Daoy (cell line): ENCODE measurements at places on chromosomes 2 and 18. TPM values are rescaled to one million over a fixed set of nuclear protein-coding genes. Genes with fewer than 3 reads are reported as not detected.
A peak's percentile ranks its signal among the peaks of the same experiment; 100 is the strongest.

Gene KCNIP3
- 2.6 and 5.5 TPM in 2 replicates for total RNA-seq

Gene PLB1
- 0.83 and 0.86 TPM in 2 replicates for total RNA-seq

Gene RTP5
- not detected in 2 replicates for total RNA-seq

Gene SLC9A2
- total RNA-seq: 0.92 and 1.5 TPM in 2 replicates

- DNase-seq: no peak
Measured at GRCh38 chr2:10919410-10919770, 7.7 kb downstream of the KCNF1 start.

DNA sequence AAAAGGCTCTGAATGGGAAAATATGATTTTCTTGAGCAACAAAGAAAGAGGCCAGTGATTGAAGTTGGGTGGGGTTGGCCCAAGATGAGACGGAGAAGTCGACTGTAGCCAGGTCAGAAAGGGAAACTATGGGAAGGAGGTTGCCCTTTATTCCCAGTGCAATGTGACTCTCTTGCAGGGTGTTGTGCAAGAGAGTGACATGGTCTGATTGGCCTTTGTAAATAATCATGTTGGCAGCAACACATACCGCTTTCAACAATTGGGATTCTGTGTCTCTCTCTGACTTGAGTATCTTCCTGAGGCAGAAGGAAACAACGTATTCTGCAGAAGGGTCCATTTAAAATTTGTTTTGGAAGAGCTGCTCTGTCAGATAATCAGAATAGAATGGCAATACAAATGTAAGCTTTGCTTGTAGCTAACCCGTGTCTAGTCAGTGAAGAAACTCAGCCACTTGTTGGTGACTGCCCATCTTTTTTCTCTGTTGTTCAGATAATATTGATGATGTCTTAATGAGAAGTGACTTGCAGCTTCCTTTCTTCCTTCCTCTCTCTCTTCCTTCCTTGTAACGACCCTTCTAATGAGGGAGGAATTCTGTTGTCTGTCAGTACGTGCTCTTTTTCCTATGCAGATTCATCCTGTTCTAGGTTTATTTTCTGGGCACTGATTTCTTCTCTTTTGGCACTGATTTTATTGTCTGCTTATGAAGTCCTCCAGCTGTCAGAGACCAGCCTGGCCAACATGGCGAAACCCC, 311.0 kb upstream of the FAM98A start:
- no peak for DNase-seq

DNA sequence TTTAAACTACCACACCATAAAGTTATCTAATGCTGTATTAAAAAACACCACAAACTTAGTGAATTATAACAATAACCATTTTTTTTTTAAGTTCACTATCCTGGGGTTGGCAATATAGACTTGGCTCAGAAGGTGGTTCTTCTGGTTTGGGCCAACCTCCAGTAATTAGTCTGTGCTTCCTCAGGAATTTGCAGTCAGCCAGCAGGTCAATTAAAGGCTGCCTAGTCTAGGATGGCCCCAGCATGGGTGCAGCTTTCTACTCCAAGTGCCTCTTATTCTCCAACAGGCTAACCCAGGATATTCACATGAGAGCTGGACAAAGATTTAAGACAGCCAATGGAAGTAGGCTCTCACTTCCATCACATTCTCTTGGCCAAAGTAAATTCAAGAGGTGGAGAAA, 379.1 kb upstream of the FIGN start:
- no peak for DNase-seq

GRCh38 chr2:173290046-173290445, 64.6 kb upstream of the CDCA7 start:
- DNase-seq: no peak

DNA sequence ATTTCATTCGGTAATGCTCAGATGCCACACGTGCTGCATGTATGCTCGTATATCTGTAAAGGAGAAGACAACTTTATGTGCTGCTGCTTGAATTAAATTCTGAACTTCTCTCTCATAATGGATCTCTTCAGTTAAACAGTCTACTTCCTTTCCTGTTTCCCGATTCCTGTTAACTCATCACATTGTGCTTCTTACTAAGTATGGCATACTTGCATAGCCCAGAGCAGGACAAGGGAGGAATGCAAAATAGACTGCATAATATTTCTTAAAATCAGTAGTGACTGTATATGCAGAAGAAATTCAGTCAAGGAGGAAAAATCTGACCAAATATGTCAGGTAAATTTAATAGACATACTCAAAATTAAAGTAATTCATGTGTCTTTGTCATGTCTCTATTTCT, 23.9 kb upstream of the LNPK start:
- DNase-seq: no peak

DNA sequence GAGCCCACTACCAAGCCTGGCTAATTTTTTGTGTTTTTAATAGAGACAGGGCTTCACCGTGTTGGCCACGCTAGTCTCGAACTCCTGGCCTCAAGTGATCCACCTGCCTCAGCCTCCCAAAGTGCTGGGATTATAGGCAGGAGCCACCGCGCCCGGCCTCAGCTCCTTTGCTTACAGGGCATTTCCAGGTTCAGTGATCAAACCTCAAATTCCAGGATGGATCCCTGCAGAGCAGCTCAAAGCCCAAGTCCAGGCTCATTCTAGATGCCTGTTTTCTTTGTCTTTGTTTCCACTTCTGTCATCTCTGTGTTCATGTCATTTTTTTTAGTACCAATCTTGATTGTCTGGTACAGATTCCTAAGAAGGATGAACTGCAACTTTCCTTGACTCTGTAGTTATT, 41.9 kb downstream of the TNFRSF11A start:
- DNase-seq: no peak

DNA sequence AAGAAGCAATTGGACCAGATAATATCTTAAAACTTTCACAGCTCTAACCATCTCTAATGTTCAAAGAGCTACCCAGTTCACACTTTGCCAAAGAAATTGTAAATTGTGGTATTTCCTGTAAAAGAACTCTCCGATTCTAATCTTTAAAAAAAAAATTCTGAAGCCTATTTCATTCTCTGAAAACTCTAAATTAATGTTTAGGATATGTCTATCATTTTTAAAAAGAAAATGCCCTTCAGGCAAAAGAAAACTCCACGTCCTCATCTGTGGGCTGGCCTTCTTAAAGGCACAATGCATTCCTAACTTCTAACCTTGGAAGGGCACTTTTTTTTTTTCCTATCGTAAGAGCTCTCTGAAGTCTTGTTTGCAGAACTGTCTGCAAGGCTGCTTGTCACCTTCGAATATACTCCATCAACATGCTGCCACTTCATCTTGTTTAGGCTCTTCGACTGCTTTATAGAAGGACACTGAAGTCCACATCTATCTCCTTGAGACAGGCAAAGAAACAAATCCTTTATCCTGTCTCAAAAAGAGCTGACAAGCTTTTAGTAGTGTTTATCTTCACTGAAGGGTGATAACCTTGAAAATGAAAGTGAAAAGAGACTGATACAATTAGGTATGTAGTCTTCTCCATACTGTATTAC, 124.3 kb upstream of the SLC39A10 start:
- DNase-seq: no peak

DNA sequence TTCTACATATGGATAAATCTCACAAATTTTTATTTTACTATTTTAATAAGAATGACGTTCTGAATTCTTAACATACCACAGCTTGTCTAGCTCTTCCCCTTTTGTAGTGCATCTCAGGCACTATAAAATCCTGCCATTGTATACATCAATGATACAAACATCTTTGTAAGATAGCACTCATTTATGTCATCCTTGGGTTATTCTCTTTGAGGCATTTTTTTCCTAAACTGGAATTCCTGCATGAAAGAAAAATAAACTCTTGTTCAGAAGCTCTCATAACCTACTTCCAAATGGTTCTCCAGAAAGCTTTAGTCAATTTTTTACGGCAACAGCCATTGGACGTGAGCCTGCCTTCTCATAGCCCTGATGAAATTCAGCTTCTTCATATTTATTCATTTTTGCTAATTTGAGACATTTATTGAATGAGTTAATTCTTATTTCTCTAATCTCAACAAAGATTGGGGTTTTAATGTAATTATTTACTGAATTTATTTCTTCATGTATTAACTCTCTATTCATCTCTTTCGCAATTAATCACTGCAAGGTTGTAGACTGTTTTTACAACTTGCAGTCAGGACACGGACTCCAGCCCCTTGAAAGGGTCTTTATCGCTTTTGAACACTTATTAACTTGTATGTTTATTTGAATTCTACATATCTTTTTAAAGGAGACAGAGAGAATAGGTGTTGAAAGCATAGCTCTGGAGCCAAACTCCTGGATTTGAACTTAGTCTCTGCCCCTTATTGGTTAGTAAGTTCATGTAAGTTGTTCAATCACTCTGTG, 57.6 kb upstream of the PARD3B start:
- no peak for DNase-seq

DNA sequence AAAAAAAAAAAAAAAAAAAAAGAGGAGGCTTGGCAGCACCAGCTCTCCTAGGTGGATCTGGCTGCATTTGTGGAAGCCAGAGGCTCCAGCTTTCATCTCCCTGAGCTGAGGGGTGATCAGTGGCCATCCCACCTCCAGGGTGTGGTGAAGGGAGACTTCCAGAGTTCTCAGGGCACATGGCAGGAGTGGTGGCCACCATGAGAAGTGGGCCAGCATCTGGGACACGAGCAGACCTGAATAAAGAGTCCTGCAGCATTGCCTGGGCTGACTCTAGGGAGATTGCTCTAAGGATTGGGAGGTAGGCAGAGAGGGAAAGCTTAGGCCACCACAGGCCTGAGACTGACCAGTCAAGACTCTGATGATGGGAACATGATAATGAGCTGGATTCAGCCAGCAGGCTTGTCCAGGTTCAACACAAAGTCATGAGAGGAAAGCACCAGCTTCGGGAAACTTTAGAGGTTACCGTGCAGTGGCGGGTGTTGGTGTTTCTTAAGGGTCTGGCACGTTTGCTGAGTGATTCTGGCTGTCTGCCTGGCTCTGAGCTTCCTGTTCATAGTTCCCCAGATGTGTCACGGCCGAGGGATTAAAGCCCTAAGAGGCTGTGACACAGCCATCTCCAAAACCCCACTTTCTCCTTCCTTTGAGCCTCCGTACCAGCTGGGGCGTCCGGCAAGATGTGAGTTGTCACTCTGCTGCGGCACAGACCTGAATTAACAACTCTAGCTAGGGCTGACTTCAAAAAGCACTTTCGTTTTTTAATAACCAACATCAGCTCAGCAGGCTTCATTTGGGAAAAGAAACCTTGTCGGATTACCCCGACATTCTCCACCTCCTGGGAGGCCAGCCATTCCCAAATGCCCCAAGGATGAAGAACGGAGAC, 38.3 kb upstream of the IL1R1 start:
- peak; percentile 85 for DNase-seq

- DNase-seq: peak; percentile 44
Measured at GRCh38 chr18:2111456-2111855, 459.8 kb downstream of the METTL4 start.

DNA sequence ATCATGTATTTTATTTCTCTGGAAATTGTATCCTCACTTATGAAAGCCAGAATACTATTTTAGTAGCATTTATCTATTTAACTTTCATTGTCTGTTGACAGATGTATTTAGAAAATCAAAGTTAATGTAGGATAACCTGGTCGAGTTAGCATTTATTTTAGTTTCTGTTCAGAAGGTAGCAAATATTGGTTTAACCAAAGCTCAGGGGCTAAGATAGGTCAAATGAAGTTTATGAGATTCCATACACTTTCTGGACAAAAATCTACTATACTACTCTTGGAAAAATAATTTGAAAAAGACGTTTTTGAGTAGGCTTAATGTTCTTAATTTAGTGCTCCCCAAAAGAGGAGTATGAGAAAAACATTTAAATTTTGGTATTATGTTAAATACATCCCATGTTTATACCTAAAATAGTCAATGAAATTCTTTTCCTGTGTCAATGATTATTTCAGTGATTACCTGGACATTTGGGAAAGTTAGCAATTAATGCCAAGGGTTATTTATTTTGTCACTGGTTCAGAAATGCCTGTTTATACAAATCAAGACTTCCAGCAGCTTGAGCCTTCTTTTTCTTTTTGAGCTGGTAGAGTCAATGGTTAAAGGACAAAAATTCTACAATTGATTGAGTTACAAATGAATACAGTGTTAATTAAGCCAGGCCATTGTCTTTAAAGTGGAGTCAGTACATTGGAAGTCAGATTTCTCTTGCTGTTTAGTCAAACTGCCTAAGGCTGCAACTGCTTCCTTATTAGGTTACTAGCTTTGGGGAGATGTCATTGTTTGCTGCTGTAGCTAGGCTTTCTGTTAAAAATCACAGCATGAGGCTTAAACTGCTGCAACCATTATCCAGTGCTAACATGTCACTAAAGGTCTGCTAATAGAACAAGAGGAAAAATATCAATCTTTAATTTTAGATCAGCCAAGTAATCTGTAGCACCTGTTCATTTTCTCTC, 182.3 kb downstream of the CAMKMT start:
- DNase-seq: no peak

DNA sequence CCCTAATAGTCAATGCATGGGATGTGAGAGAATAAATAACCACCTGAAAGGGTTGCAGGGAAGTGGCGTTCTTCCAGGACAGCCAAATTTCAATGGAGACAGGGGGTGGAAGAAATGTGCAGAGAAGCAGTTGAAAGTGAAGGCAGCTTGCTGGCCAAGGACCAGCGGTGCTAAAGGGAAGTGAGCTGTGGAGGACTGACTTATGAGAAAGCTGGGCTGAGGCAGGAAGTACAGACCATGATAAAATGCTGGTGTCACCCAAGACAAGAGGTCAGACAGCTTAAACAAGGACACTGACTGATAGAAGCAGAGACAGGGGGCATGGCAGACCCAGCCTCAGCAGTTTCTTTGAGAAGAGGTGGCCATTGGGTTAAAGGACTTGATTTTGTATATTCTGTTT, 106.7 kb downstream of the DTNB start:
- DNase-seq: no peak

- DNase-seq: no peak
Measured at GRCh38 chr18:45976974-45977373, 9.8 kb upstream of the EPG5 start.

DNA sequence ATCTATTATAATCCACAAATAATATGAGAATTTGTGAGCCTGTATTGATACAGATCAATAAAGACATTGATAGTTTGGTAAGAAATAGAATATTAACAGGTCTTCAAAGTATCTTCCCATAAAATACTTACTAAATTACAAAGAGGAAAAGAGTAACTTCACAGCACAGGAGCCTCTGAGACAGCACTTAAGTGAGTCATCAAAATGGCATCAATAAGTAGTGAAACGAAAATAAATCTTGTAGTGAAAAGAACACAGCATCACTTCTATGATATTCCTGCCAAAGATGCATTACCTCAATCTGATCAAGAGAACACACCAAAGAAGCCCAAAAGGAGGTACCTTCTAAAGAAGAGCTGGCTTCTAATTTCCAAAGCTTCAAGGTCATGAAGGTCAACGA, 116.4 kb downstream of the CBLN2 start:
- no peak for DNase-seq

GRCh38 chr2:1937066-1937465, 192.8 kb upstream of the PXDN start:
- no peak for DNase-seq

GRCh38 chr2:227906991-227907390, 35.6 kb downstream of the DAW1 start:
- DNase-seq: no peak

DNA sequence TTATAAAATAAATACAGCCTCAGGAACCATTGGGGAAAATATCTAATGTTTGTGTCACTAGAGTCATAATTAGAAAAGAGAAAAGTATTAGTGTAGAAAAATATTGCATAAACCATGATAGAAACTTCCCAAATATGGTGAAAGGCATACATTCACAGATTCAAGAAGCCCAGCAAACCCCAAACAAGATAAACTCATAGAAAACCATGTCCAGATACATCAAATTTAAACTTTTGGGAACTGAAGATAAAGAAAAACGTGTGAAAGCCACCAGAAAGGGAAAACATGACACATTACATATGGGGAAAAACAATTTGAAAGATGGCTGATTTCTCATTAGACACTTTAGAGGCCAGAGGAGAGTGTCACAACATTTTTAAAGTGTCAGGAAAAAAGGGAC, 236.5 kb upstream of the FN1 start:
- DNase-seq: no peak

- peak; percentile 78 for DNase-seq
Measured at GRCh38 chr2:96537066-96537733, 648 bp downstream of the ARID5A start.
